Prostate gland (tissue), 2 donors: ENCODE measurements at places on chromosomes 7 and 10. TPM values are rescaled to one million over a fixed set of nuclear protein-coding genes. Genes with fewer than 3 reads are reported as not detected.
A peak's percentile ranks its signal among the peaks of the same experiment; 100 is the strongest.

Gene VWDE
- total RNA-seq: 2.7 TPM

Gene CPA4
- total RNA-seq: 0.23 TPM

Gene BLNK
- 8.2 TPM for total RNA-seq

Gene EN2
- total RNA-seq: not detected

Gene NME8
- total RNA-seq: not detected

Gene C7orf33
- total RNA-seq: not detected

Gene EPHA1
- 15.7 TPM for total RNA-seq

GRCh38 chr7:133164498-133164897, 82.6 kb upstream of the CHCHD3 start:
- no peak for DNase-seq
- no peaks in the 10 kb centered on the region for H3K4me1 ChIP-seq
- no peak overlapping the region for H3K4me3 ChIP-seq
- H3K36me3 ChIP-seq: no peaks in the 10 kb centered on the region
- no peaks in the 10 kb centered on the region for H3K27me3 ChIP-seq
- H3K27ac ChIP-seq: no peak overlapping the region

DNA sequence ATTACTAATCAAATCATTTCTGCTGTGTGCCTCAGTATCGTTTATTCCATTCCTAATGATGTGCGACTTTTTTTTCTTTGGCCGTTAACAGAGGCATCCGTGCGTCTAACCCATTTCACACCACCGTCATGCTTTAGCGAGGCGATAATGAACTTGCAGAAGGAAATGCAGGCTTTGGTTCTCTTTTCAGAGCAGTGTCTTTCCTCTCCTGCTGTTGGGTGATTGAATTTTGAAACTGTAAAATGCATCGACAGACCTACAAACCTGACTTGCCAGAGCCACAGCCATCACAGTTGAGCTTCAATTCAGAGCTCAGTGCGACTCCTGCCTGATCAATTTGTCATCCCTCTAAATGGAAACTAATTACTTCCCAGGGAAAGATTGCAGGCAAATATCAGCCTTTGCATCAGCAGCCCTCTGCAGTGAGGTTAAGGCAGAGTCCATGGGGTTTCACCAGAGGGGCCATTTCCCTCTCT, 486.0 kb upstream of the GALNT17 start:
- H3K27me3 ChIP-seq: no peaks in the 10 kb centered on the region
- no peak for DNase-seq
- no peaks in the 10 kb centered on the region for H3K36me3 ChIP-seq
- H3K27ac ChIP-seq: no peak overlapping the region

GRCh38 chr7:85221796-85222195, 34.9 kb upstream of the SEMA3D start:
- H3K36me3 ChIP-seq: no peaks in the 10 kb centered on the region
- H3K27me3 ChIP-seq: no peaks in the 10 kb centered on the region
- DNase-seq: no peak
- no peaks in the 10 kb centered on the region for H3K4me1 ChIP-seq

- no peak overlapping the region for H3K27ac ChIP-seq
- no peak overlapping the region for H3K4me3 ChIP-seq
- no peaks in the 10 kb centered on the region for H3K27me3 ChIP-seq
- no peaks in the 10 kb centered on the region for H3K36me3 ChIP-seq
- DNase-seq: no peak
These were observed 67.5 kb downstream of the ATXN7L1 start for GRCh38 chr7:105808703-105809590.

GRCh38 chr10:17029581-17030271, 99.9 kb downstream of the CUBN start:
- H3K27ac ChIP-seq: no peak overlapping the region
- no peaks in the 10 kb centered on the region for H3K4me1 ChIP-seq
- H3K27me3 ChIP-seq: no peaks in the 10 kb centered on the region
- no peaks in the 10 kb centered on the region for H3K36me3 ChIP-seq
- DNase-seq: no peak
- no peak overlapping the region for H3K4me3 ChIP-seq

GRCh38 chr10:34249634-34250033, 565.5 kb downstream of the PARD3 start:
- no peak overlapping the region for H3K4me3 ChIP-seq
- no peaks in the 10 kb centered on the region for H3K4me1 ChIP-seq
- no peak overlapping the region for H3K27ac ChIP-seq

GRCh38 chr10:27944005-27944404, 54.9 kb downstream of the ODAD2 start:
- no peak overlapping the region for H3K27ac ChIP-seq
- H3K36me3 ChIP-seq: no peaks in the 10 kb centered on the region
- DNase-seq: no peak
- no peak overlapping the region for H3K4me3 ChIP-seq
- no peaks in the 10 kb centered on the region for H3K4me1 ChIP-seq

- no peak overlapping the region for H3K27ac ChIP-seq
- H3K27me3 ChIP-seq: no peaks in the 10 kb centered on the region
- no peak for DNase-seq
- H3K4me3 ChIP-seq: no peak overlapping the region
These were observed 58.2 kb upstream of the SLC25A13 start for GRCh38 chr7:96380111-96380512.

GRCh38 chr10:132281915-132282666, 25.7 kb downstream of the STK32C start:
- no peak overlapping the region for H3K4me3 ChIP-seq
- H3K36me3 ChIP-seq: no peaks in the 10 kb centered on the region
- H3K4me1 ChIP-seq: no peaks in the 10 kb centered on the region
- H3K27me3 ChIP-seq: peaks cover 2% of the 10 kb centered on the region

- peaks cover 3% of the 10 kb centered on the region for H3K4me1 ChIP-seq
- no peaks in the 10 kb centered on the region for H3K27me3 ChIP-seq
- H3K36me3 ChIP-seq: no peaks in the 10 kb centered on the region
- peak within 1 kb of the TSS; percentile 7 for H3K4me3 ChIP-seq
- no peak for DNase-seq
- H3K27ac ChIP-seq: peak within 1 kb of the TSS; percentile 51
These were observed at the start of gene ENTPD1 for GRCh38 chr10:95756041-95756761. Gene ENTPD1 (plus strand): TSS chr10:95756163. CDS start chr10:95756240, 77 bp downstream.

GRCh38 chr10:58531084-58531695, 18.5 kb downstream of the BICC1 start:
- DNase-seq: peak; percentile 38
- no peaks in the 10 kb centered on the region for H3K4me1 ChIP-seq
- H3K27me3 ChIP-seq: no peaks in the 10 kb centered on the region

GRCh38 chr10:91210014-91210413, 10.4 kb upstream of the PCGF5 start:
- H3K27me3 ChIP-seq: no peaks in the 10 kb centered on the region
- no peak overlapping the region for H3K4me3 ChIP-seq
- no peaks in the 10 kb centered on the region for H3K4me1 ChIP-seq
- H3K27ac ChIP-seq: no peak overlapping the region

GRCh38 chr7:101743241-101743994, 74.0 kb upstream of the CUX1 start:
- no peaks in the 10 kb centered on the region for H3K36me3 ChIP-seq
- no peaks in the 10 kb centered on the region for H3K27me3 ChIP-seq
- DNase-seq: peak; percentile 8
- no peaks in the 10 kb centered on the region for H3K4me1 ChIP-seq
- H3K4me3 ChIP-seq: peak overlapping the region; percentile 11

- no peaks in the 10 kb centered on the region for H3K36me3 ChIP-seq
- H3K4me3 ChIP-seq: no peak overlapping the region
- no peak for DNase-seq
- H3K27ac ChIP-seq: no peak overlapping the region
These were observed 24.6 kb upstream of the HUS1 start for GRCh38 chr7:48004032-48004431.

- DNase-seq: peak; percentile 75
- H3K36me3 ChIP-seq: no peaks in the 10 kb centered on the region
- H3K27me3 ChIP-seq: no peaks in the 10 kb centered on the region
- peak within 1 kb of the TSS; percentile 51 for H3K4me3 ChIP-seq
These were observed at the start of gene CAV1 for GRCh38 chr7:116524609-116525297. Gene CAV1 (plus strand): TSS chr7:116525036. CDS start chr7:116525063, 27 bp downstream.

DNA sequence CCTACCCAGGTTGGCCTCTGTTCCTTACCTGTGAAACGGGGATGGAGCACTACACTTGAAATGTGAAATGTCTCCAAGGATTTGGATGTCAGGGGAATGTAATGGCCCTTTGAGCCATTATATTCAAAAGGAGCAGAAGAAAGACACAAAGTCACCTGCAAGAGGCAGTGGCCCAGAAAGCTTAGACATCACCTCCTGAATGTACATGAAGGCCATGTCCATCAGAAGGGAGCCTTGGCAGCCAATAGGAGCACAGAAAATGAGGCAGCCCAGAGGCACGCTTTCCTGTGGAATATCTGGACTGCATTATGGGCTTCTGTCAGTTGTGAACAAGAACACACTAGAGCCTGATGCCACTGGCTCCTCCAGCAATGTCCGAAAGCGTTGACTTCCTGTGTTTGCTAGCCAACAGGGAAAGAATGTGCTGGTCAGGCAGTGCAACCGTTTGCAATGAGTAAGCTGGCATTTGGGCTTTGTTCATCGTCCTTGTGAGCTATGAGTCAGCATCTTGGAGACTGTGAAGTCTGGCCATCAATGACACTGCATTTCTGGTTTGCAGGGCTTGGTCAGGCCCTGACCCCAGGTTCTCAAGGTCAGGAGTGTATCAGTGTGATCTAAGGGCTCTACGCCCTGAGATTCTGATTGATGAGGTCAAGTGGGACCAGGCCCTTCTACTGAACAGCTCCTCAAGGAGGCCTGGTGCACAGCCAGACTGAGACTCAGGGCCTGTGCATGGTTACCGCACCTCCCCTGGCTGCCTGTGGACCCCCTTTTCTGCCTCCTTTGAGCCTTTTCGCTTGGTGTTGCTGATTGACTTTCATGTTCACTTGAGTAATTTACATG, 222.4 kb downstream of the RPS24 start:
- no peak overlapping the region for H3K4me3 ChIP-seq
- H3K27ac ChIP-seq: no peak overlapping the region
- DNase-seq: no peak
- H3K36me3 ChIP-seq: no peaks in the 10 kb centered on the region

DNA sequence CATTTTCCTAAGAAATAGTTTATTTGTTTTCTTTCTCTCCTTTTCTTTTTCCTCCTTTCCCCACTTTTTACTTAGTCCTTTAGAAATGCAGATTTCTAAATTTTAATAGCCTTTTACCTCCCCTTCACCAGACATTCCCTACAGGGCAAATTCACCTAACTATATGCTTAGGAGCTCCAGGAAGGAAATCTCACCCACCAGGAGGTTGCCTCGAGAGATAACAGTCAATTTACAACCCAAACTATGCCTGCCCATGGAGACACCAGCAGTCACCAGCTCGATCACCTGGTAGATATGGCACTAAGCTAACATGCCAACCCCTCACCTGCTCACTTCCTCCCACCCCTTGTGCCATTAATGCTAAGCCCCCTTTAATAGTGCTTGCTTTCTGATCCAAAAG, 25.2 kb upstream of the CREB3L2 start:
- DNase-seq: no peak

DNA sequence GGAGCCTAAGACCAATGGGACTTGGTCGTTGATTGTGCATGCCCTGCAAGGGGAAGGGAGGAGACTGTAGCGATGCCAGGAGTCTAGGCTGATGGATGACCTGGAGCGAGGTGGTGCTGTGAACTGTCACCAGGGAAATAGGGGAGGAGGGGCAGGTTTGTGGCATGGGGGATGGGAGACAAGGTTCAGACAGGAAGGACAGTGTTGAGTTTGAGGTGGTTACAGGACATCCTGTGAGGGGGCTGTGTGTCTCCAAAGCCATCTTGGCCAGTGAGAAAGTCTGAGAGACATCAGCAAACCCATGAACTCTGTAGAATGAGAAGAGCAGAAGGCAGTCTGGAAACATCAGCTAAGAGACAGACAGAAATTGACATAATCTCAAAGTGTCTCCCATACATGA, 38.5 kb upstream of the KDM7A start:
- DNase-seq: no peak
- no peaks in the 10 kb centered on the region for H3K27me3 ChIP-seq
- H3K36me3 ChIP-seq: no peaks in the 10 kb centered on the region
- no peak overlapping the region for H3K4me3 ChIP-seq

GRCh38 chr7:12290761-12291160, 79.7 kb downstream of the TMEM106B start:
- no peak overlapping the region for H3K4me3 ChIP-seq
- no peaks in the 10 kb centered on the region for H3K27me3 ChIP-seq
- no peak overlapping the region for H3K27ac ChIP-seq
- DNase-seq: no peak
- no peaks in the 10 kb centered on the region for H3K4me1 ChIP-seq

GRCh38 chr7:49432254-49432653, 341.2 kb upstream of the VWC2 start:
- no peaks in the 10 kb centered on the region for H3K36me3 ChIP-seq
- no peaks in the 10 kb centered on the region for H3K4me1 ChIP-seq
- no peaks in the 10 kb centered on the region for H3K27me3 ChIP-seq

GRCh38 chr10:33142295-33142694, 184.3 kb upstream of the ITGB1 start:
- no peaks in the 10 kb centered on the region for H3K36me3 ChIP-seq
- H3K27ac ChIP-seq: no peak overlapping the region
- DNase-seq: no peak
- H3K4me3 ChIP-seq: no peak overlapping the region

DNA sequence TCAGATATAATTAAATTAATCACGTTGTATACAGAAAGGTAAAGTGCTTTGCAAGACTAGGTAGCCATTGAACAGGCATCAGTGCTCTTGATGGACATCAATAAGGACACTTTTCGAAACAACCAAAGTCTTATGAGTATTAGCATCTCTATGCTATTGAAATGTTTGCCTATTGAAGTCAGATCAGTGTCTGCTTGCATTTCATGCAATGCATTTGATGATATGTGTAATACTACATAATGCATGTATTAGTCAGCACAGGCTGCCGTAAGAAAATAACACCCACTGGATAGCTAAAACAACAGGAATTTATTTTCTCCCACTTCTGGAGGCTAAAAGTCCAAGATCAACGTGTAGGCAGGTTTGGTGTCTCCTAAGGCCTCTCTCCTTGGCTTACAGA, 209.3 kb upstream of the PLXDC2 start:
- H3K27me3 ChIP-seq: no peaks in the 10 kb centered on the region
- H3K4me3 ChIP-seq: no peak overlapping the region
- H3K36me3 ChIP-seq: no peaks in the 10 kb centered on the region
